ENCODE measurements at places on chromosomes 7 and 10.

GRCh38 chr10:11578802-11579255, 32.6 kb downstream of the USP6NL start:
- DNase-seq = no peak

- DNase-seq = peak; percentile 61
Measured at GRCh38 chr10:30583778-30584415, 45.7 kb downstream of the LYZL2 start.

DNA sequence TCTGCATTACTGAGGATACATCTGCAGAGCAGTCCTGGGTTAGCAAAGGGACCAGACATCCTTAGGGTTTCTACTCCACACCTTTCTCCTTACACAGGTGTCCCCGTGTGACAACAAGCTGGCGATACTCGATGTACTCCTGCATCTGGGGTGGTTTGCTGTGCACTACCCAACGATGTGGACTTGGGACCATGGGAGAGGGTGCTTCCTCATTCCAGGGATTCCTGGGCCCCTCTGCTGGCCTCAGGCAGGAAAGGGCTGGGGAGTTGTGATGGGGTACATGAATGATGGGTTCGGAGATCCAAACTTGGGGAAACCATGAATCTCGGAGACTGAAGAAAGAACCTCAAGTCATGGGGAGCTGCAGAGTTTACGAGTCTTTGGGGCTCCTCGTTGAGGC, 179.6 kb upstream of the GALNT17 start:
- DNase-seq = no peak

GRCh38 chr7:137446025-137446424, 102.5 kb upstream of the PTN start:
- DNase-seq = no peak

DNA sequence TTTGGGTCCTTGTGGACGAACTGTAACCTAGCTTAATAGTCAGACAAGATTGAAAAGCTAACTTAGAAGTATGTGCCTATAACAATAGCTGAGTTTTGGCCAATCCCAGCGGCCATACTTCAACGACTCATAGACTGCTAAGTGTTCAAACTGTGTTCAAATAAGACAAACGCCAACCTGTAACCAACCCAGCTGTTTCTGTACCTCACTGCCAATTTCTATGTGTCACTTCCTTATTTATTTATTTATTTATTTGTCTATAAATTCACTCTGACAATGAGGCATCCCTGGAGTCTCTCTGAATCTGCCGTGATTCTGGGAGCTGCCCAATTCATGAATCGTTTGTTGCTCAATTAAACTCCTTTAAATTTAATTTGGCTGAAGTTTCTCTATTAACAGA, 21.7 kb downstream of the ST8SIA6 start:
- DNase-seq = no peak

All from SJSA1 (cell line).